Activated CD4-positive, alpha-beta T cell treated with anti-CD3 and anti-CD28 coated beads, Interleukin-2, amount 10 ng/mL, durations not matched to agents 24 days and 14 days (primary cell): ENCODE measurements at places on chromosomes 2 and 18.

DNA sequence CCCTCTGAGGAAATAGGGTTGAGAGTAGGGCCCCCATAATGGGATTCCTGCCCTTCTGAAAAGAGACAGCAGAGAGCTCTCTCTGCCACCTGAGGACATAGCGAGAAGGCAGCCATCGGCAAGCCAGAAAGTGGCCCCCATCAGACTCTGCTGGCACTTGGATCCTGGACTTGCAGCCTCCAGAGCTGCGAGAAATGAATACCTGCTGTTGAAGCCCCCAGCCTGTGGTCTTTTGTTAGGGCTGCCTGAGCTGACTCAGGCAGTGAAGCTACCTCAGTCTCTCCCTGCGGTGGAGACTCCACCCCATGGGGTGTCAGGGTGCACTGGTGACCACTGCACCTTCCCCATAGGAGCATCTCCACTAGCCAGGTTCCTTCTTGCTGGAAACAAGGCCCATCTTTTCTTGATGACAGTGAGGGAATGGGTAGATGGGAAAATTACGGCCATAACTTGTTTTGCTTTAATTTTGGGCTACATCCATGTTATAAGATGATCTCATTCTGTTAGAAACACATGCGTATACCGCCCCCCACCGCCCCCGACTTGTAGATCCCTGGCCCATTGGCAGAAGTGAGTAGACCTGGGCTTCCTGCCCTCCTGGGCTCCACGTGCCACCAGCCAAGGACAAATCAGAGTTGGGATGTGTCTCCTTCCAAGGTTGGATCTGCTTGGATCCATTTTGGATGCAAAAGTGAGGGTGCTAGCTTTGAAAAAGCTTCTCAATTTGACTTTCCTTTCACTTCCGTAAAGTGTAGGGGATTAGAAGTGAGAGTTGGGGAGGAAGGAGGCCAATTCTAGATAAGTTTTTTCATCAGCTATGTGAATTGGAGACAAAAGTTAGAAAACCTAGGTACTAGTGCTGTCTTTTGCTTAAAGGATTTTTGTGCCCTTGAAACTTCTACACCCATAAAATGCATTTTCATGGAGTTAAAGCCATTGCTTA, 42.9 kb downstream of the NCK2 start:
- no peaks in the 10 kb centered on the region for H3K27me3 ChIP-seq
- peaks cover 33% of the 10 kb centered on the region for H3K36me3 ChIP-seq
- H3K4me1 ChIP-seq: peaks cover 80% of the 10 kb centered on the region
- DNase-seq: peak; percentile 87
- peak overlapping the region; percentile 62 for H3K4me3 ChIP-seq

GRCh38 chr2:233179848-233180366, 71.6 kb upstream of the ATG16L1 start:
- peaks cover 64% of the 10 kb centered on the region for H3K36me3 ChIP-seq
- H3K4me3 ChIP-seq: no peak overlapping the region
- DNase-seq: no peak
- H3K27ac ChIP-seq: peak overlapping the region; percentile 13
- H3K4me1 ChIP-seq: peaks cover 4% of the 10 kb centered on the region

DNA sequence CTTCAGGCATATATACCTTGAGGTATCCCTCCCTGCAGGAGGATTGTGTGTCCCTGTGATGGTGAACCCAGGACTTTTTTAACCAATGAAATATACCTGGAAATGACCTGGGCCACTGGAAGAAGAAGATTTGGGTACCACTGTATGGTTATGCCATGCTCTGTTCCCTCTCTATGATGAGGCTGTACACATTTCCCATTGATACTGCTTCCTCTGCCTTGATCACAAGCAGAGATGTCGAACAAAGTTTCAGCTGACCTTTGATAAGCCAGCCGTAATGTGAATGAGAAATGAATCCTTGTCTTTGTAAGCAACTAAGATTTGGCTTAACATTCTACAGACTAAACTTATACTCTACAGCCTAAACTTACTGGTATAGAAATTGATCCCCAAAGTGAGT, 78.4 kb upstream of the SPOPL start:
- DNase-seq: no peak
- no peak overlapping the region for H3K27ac ChIP-seq
- H3K4me3 ChIP-seq: no peak overlapping the region
- no peaks in the 10 kb centered on the region for H3K4me1 ChIP-seq
- no peaks in the 10 kb centered on the region for H3K36me3 ChIP-seq

DNA sequence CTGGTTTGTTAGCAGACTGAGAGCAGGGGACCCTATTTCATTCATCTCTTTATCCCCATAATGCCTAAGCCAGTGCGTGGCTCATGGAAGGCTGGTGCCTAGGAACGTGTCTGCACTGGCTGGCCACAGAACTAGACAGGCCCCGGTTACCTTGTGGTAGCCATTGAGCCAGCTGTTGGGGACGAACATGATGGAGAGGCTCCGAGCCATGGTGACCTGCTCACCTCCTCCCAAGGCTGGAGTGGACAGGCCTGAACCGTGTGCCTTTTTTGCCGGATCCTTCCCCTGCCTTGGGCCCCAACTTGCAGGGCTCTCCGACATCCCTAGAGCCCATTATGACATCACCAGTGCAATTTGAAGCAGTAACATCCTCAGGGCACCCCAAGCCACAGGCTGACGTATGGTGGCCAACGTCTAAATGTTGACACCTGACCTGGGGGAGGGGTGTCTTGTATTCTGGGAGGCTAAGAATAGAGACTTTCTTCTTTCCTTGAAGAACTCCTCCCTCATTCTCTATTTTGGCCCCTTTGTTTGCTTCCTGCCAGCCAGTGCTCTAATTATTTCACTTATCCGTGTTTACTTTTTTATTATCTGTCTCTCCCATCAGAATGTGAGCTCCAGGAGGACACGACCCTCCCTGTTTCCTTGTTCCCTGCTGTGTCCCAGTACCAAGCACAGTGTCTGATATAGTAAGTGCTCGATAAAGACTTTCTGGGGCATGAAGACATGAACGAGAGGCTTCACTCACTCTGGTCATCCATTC, 12.2 kb upstream of the DNPEP start:
- H3K4me1 ChIP-seq: peaks cover 3% of the 10 kb centered on the region
- no peak overlapping the region for H3K4me3 ChIP-seq
- no peak overlapping the region for H3K27ac ChIP-seq
- peaks cover 9% of the 10 kb centered on the region for H3K27me3 ChIP-seq
- no peaks in the 10 kb centered on the region for H3K36me3 ChIP-seq

DNA sequence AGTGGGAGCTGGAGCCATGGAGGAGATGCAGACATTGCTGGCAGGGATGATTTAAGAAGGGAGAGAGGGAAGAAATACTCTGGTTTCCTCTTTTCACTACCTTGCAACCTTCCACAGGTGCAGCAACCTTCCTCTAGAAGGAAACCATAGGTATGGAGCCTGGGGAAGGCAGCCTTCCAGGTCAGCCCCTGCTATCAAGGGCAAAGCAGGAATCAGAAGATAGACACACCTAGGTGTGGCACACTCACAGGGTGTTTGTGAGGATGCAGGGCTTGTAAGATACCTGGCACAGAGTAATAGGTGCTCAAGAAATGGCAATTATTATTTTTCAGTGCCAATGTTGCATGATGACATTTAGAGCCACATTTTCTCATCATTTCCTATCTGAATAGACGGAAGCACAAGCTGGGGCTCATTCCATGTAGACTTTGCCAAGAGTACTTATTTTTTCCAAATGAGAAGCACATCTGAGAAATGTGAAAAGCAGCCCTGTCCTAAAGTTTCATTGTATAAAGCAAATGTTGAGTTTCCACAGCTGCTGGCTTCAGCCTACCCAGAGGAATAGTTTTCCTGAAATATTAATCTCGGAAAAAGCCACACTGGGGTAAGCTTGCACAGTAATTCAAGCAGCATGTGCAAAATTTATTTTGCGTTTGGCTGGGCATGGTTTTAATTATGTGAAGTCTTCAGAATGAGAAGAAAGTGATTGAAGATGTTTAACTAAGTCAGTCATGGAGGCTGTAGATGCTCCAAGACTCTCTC, 20.6 kb downstream of the EVA1A start:
- H3K27ac ChIP-seq: no peak overlapping the region
- no peak for DNase-seq
- no peaks in the 10 kb centered on the region for H3K4me1 ChIP-seq

- no peak overlapping the region for H3K27ac ChIP-seq
- no peak overlapping the region for H3K4me3 ChIP-seq
- H3K27me3 ChIP-seq: peaks cover 12% of the 10 kb centered on the region
- H3K36me3 ChIP-seq: no peaks in the 10 kb centered on the region
Measured at GRCh38 chr18:37272226-37272625, 293.4 kb downstream of the CELF4 start.

GRCh38 chr2:133407341-133407740, 160.9 kb downstream of the NCKAP5 start:
- H3K4me1 ChIP-seq: no peaks in the 10 kb centered on the region
- H3K27ac ChIP-seq: no peak overlapping the region
- no peak overlapping the region for H3K4me3 ChIP-seq
- no peaks in the 10 kb centered on the region for H3K36me3 ChIP-seq
- no peak for DNase-seq
- H3K27me3 ChIP-seq: no peaks in the 10 kb centered on the region

DNA sequence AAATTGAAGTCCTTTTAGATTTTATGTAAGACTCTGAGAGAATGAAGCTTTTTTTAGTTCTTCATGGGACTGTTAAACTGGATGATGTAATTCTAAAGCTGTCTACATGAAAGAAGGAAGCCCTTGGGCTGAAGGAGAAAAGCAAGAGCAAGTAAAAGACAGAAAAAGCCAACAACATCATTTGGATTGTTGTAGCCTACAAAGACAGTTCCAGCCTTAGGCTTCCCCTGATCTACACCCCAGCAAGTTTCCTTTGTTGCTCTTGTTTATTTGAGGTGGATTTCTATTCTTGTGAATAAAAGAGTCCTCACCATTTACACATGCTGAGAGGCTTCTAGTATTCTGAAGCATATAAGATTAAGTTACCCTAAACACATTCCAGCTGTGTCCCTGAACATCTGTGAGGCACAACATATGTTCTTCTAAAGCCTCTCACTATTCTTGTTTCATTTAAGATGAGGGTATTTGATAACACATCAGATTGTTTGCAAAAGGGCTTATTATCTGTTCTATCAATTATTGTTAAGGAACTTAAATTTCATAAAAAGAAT, 377.8 kb downstream of the LNPK start:
- H3K4me1 ChIP-seq: no peaks in the 10 kb centered on the region
- no peak overlapping the region for H3K27ac ChIP-seq
- H3K36me3 ChIP-seq: no peaks in the 10 kb centered on the region
- no peak overlapping the region for H3K4me3 ChIP-seq
- H3K27me3 ChIP-seq: no peaks in the 10 kb centered on the region

DNA sequence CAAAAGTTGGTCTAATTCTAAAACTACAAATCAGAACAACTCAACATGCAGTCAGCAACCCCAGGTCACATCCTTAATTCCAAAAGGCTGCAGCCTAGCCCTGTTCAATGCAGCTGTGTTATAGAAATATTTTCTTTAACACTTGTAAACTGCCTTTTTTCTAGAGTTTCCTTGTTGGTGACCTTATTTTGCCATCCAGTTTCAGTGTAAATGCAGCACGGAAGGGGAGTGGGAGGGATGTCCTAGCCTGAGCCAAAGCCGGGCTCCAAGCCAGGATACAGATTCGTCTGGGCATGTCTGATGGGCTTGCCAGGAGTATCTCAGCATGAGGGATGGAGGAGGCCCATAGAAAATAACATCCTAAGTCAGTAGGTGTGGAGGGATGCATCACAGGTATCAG, 17.7 kb upstream of the SP3 start:
- H3K27ac ChIP-seq: no peak overlapping the region
- H3K36me3 ChIP-seq: no peaks in the 10 kb centered on the region
- DNase-seq: no peak
- no peaks in the 10 kb centered on the region for H3K27me3 ChIP-seq

GRCh38 chr18:54269893-54270844, 852 bp downstream of the POLI start:
- H3K36me3 ChIP-seq: no peaks in the 10 kb centered on the region
- DNase-seq: peak; percentile 89
- peak overlapping the region; percentile 95 for H3K27ac ChIP-seq
- peaks cover 40% of the 10 kb centered on the region for H3K4me1 ChIP-seq
- H3K4me3 ChIP-seq: peak overlapping the region; percentile 85
- peaks cover 2% of the 10 kb centered on the region for H3K27me3 ChIP-seq

DNA sequence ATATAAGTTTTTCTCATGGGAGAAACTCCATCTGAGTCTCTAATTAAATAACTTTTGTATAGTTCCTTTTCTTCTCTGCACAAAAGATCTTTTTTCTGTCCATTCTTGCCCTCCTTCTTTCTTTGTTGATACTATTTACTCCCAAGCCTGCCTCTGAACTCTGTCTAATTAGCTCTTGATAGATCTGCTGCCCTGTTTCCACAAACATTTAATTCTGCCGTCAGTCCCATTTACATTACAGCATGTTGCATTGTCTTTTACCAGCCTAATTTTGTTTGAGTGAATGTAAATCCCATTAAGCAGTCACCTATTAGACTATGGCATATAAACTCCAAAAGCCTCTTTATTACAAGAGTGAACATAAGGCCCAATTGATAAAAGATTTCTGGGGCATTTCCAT, 254.4 kb downstream of the ERBB4 start:
- H3K36me3 ChIP-seq: no peaks in the 10 kb centered on the region
- H3K4me1 ChIP-seq: no peaks in the 10 kb centered on the region
- H3K27me3 ChIP-seq: no peaks in the 10 kb centered on the region
- H3K4me3 ChIP-seq: no peak overlapping the region
- DNase-seq: no peak

DNA sequence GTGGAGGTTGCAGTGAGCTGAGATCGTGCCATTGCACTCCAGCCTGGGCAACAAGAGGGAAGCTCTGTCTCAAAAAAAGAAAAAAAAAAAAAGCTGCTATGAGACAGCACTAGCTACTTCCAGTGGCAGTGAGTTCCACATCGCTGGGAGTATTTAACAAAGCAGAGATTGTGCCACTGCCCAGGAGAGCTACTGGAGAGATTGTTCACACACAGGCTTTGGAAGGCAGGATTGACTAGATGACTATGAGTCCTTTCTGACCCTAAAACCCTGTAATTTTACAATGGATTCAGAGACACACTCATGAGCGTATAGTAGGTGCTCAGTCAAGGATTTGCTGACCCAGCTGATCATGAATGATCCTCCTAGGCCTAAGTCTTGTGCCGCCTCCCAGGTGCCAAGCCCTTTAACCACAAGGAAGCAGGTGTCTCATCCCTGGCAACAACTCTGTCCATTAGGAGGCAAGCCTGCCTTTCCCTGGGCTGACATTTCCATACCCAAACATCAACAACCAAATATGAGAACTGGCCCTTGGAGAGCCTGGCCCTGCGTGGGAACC, 45.0 kb upstream of the ODC1 start:
- no peak overlapping the region for H3K4me3 ChIP-seq
- H3K36me3 ChIP-seq: no peaks in the 10 kb centered on the region
- DNase-seq: no peak

DNA sequence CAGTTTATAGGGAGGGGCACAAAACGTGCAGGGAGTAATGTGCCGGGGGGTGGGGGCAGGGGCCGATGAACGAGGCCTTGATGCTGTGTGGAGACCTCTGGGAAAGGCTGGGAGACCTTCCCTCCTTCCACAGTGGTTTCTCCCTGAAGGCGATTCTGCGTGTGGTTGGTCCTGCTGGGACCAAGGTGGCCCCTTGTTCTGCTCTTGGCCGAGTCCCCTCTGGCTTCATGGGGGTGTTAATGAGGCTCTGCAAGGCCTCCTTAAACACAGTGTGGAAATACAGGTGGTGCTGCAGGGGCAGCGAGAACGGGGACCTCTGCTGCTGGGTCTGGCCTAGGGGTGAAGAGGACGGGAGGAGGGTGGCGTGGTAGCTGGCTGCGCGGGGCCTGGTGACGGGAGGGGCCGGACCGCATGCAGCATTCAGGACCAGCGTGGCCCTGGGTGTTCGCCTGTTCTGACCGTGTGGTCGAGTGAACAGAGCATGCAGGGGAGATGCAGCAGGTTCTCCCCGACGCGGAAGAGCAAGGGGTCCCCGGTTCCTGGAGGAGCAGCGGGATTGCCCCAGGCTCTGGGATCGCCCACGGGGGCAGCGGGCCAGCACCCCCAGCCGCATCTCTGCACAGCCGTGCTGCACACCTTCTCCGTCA, 42.1 kb upstream of the KCNG2 start:
- H3K36me3 ChIP-seq: peaks cover 38% of the 10 kb centered on the region
- H3K27ac ChIP-seq: no peak overlapping the region
- H3K4me3 ChIP-seq: no peak overlapping the region
